Occipital lobe (tissue), 3 donors: ENCODE measurements at places on chromosomes 5 and 9. TPM values are rescaled to one million over a fixed set of nuclear protein-coding genes. Genes with fewer than 3 reads are reported as not detected.

The FAM78A gene
- total RNA-seq, result 1.7 TPM

The SMIM33 gene
- not detected for total RNA-seq

The TMEM174 gene
- total RNA-seq, result not detected

The ATP10B gene
- total RNA-seq, result 4.7 TPM

The MPDZ gene
- total RNA-seq, result 40.4 TPM

The ECM2 gene
- total RNA-seq, result 5.6 TPM

The CARD9 gene
- total RNA-seq, result 0.47 TPM

The CDKN2B-AS1 gene
- total RNA-seq, result 0.62 TPM

The LHX6 gene
- 20.0 TPM for total RNA-seq

The TYRP1 gene
- 0.31 TPM for total RNA-seq

The HEXB gene
- total RNA-seq, result 22.5 TPM

The PCDHB13 gene
- 9.2 TPM for total RNA-seq

The CYLC2 gene
- not detected for total RNA-seq

The PCDHB3 gene
- total RNA-seq, result 10.3 TPM

The TTLL11 gene
- total RNA-seq, result 26.8 TPM

The FAM81B gene
- total RNA-seq, result 0.62 TPM

The UNC5A gene
- 8.3 TPM for total RNA-seq

The INSL6 gene
- not detected for total RNA-seq

The TAF11L10 gene
- total RNA-seq, result not detected
